ENCODE measurements at places on chromosomes 4 and X.

GRCh38 chr4:112817933-112818593, 181.1 kb downstream of the LARP7 start:
- peak; percentile 84 for DNase-seq

GRCh38 chr4:157741642-157742041, 431.2 kb downstream of the GASK1B start:
- no peak for DNase-seq

GRCh38 chr4:25030277-25031076, at the start of gene LGI2:
Gene LGI2 (minus strand): TSS chr4:25030946. CDS start chr4:25030693, 253 bp downstream.
- peak; percentile 80 for DNase-seq

- DNase-seq: no peak
Measured at GRCh38 chr4:147560625-147561024, 56.6 kb upstream of the TMEM184C start.

GRCh38 chrX:44228621-44229020, 114.9 kb downstream of the EFHC2 start:
- DNase-seq: no peak

- DNase-seq: no peak
Measured at GRCh38 chr4:185229021-185229818, 19.8 kb downstream of the SNX25 start.

DNA sequence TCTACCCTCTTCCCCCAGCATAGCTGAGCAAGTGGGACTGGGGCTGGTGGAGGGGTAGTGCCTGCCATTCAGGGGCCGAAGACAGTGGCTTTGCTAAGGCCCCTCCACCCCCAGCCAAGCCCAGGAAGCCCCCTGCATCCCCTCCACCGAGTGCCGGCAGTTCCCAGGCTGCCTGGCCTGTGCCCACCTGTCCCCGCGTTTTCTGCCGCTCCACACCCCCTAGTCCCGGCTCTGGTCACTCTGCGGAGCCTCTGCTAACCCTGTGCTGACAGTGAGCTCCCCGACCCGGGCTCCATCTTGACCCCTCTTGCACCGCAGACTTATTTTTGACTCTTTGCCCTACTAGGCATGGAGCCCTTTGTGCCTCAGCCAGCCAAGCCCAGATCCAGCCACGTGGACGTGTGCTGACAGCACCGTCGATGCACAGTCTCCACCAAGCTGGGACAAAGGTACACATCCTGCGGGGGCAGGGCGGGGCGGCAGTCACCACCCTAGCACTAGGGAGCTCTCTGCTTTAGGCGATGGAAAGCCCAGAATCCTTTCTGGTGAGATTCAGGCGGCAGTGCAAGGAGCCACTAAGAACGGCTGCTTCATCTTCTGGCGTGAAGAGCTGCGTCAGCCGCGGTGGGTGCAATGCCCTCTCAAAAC, 96.6 kb downstream of the PHKA2 start:
- no peak for DNase-seq

- no peak for DNase-seq
Measured at GRCh38 chr4:1544861-1545281, 138.6 kb upstream of the NKX1-1 start.

GRCh38 chr4:110184140-110184790, 14.2 kb downstream of the ELOVL6 start:
- peak; percentile 32 for DNase-seq

DNA sequence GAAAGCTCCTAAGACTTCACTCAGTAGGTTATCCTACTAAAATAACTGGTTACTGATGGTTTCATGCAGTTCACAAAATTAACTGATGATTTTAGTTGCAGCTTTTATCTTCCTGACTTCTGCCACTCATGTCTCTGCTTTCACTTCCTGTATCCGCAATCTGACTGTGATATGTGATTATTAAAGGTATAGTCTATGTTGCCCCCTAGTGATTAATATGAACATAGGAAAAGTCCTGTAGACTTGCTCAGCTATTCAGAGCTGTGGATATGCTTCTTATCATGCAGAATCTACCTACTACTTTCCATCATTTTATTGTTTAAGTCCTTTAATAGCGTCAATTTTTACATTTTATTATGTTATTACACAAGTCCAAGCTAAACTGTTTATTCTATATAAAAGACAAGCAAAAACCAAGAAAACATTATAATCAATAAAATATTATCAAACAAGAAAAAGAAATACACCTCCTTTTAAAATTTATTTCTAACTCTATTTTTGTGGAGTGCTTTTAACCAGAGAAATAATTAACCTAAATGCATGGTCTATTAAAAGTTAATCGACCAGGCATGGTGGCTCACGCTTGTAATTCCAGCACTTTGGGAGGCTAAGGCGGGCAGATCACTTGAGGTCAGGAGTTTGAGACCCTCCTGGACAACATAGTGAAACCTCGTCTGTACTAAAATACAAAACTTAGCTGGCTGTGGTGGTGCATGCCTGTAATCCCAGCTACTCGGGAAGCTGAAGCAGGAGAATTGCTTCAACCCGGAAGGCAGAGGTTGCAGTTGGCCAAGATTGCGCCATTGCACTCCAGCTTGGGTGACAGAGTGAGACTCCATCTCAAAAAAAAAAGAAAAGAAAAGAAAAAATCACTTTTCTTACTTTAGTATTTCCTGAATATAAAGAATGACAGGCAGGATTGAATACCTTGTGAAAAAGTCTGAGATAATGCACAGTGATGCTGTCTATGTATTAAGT, 40.4 kb upstream of the TLR2 start:
- peak; percentile 53 for DNase-seq

Data from iPS-NIHi11 (cell line).